ENCODE measurements at places on chromosomes 5 and 9. TPM values are rescaled to one million over a fixed set of nuclear protein-coding genes. Genes with fewer than 3 reads are reported as not detected.

- DNase-seq: no peak
- no peak overlapping the region for H3K27ac ChIP-seq
- no peak overlapping the region for H3K4me3 ChIP-seq
- no peaks in the 10 kb centered on the region for H3K4me1 ChIP-seq
These were observed 73.1 kb upstream of the GAS1 start for GRCh38 chr9:87020169-87020950.

- no peak for DNase-seq
- H3K4me3 ChIP-seq: no peak overlapping the region
- H3K27ac ChIP-seq: no peak overlapping the region
- no peaks in the 10 kb centered on the region for H3K36me3 ChIP-seq
These were observed 71.5 kb downstream of the ANKRD33B start for GRCh38 chr5:10635257-10635866.

DNA sequence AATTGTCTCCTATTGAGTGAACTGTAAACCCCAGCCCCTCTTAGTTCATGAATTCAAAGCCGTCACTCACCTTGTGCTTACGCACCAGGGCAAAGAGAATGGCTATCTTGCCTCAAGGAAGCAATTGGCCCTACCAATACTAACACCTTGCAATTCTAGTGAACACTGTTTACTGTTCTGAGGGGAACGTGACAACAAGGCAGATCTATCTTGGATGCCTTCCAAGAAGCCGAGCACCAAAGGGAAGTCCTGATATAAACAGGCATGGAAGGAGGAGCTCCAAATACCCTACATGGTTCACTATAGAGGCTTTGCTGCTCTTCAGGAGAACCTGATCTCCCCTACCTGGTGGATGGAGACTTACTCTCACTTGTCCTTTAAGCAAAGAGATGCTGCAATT is 1.7 kb upstream of the PLPPR1 start:
- no peaks in the 10 kb centered on the region for H3K27me3 ChIP-seq
- H3K27ac ChIP-seq: no peak overlapping the region
- H3K4me3 ChIP-seq: no peak overlapping the region

IL33 gene
- 6.9 TPM for total RNA-seq

PLCXD3 gene
- 0.55 TPM for total RNA-seq
